Right ventricle myocardium inferior (tissue), 1 donor: ENCODE measurements at places on chromosomes 6 and 20. TPM values are rescaled to one million over a fixed set of nuclear protein-coding genes. Genes with fewer than 3 reads are reported as not detected.

- no peak for DNase-seq
Measured at GRCh38 chr6:52049252-52050050, 38.0 kb downstream of the PKHD1 start.

COX4I2 gene
- total RNA-seq: 7.1 TPM

SMOC2 gene
- 16.4 TPM for total RNA-seq

MDFI gene
- 1.3 TPM for total RNA-seq
